Dermis microvascular lymphatic vessel endothelial cell (primary cell): ENCODE measurements at places on chromosomes 13 and 19. TPM values are rescaled to one million over a fixed set of nuclear protein-coding genes. Genes with fewer than 3 reads are reported as not detected.

MISP3 gene
- total RNA-seq, result 0.13 TPM in 2 replicates

VSTM1 gene
- not detected in 2 replicates for total RNA-seq

ITGBL1 gene
- total RNA-seq, result 9.8 and 14.2 TPM in 2 replicates

NFILZ gene
- total RNA-seq, result not detected in 2 replicates

CLIP3 gene
- 1.3 and 6.1 TPM in 2 replicates for total RNA-seq

C19orf85 gene
- not detected in 2 replicates for total RNA-seq

HSD17B14 gene
- total RNA-seq, result 2.8 and 4.2 TPM in 2 replicates

ZNF284 gene
- 2.2 and 2.4 TPM in 2 replicates for total RNA-seq

- no peak for DNase-seq
Measured at GRCh38 chr19:12786141-12786870, 5.0 kb upstream of the JUNB start.

GRCh38 chr19:5138606-5139582 is 170.0 kb downstream of the KDM4B start:
- no peak for DNase-seq

- DNase-seq, result no peak
Measured at GRCh38 chr13:30577401-30577852, 40.3 kb upstream of the USPL1 start.

- peak; percentile 5 for DNase-seq
Measured at GRCh38 chr13:79481685-79482052, 714 bp downstream of the NDFIP2 start.

GRCh38 chr19:34323433-34324204 is 41.4 kb upstream of the GPI start:
- DNase-seq, result no peak

GRCh38 chr13:77692746-77693448 is 4.6 kb upstream of the SLAIN1 start:
- DNase-seq, result no peak

DNA sequence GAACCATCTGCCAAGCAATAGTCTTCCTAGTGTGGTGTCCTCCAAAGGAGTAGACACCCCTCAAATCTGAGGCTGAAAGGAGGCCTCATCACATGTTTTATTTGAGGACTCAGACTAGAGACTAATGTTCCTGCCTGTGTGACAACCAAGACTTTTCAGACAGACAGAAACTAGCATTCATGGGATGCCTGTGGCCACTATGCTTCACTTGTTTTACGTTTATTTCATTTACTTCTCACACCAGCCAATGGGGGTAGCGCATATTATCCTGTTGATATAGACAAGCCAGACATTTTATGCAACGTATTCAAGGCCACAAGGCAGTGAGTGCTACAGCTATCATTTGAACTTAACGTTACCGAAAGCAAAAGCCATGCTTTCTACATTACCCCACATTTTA is 391.7 kb upstream of the HTR2A start:
- DNase-seq, result no peak

GRCh38 chr13:51806566-51806965 is 2.6 kb upstream of the DHRS12 start:
- peak; percentile 58 for DNase-seq

DNA sequence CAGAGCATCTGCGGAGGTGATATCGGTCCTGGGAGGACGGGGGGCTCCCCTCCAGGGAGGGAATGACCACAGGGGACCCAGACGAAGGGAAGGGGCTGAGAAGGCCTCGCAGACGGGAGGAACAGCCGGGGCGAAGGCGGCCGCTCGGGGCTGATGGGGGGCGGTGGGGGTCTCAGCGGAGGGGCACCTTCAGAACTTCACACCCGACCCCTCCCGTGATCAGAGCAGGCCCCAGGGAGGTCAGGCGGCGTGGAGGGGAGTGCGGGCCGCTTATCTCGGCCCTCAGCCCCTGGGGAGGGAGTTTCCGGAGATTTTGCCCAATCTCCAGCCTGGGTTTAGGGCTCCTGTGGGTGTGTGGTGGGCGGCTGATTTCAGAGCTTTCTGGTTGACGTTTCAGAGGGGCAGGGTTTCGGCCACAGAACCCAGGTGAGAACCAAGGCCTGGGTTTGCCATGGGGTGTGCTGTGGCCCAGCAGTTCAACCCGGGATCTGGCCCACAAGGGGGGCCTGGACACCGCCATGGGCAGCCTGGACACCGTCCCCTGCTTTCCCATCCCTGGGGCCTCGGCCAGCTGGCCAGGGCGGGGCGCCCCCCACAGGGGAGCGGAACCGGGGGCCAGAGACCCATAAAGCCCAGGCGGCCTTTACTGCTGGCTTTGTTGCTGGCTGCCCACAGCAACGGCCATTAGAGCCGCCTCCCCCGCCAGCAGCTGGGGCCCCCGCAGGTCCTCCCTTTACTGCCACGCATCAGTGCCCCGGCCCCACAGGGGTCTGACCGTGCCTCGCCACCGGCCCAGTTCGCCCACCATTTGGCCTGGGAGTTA is 29.0 kb downstream of the ARID3A start:
- no peak for DNase-seq

- no peak for DNase-seq
Measured at GRCh38 chr19:55119053-55119452, 1.6 kb upstream of the PPP1R12C start.

GRCh38 chr13:39506559-39507390 is 96.2 kb downstream of the LHFPL6 start:
- DNase-seq, result no peak

GRCh38 chr19:4473011-4473762 is 1.1 kb downstream of the HDGFL2 start:
- DNase-seq, result no peak

- no peak for DNase-seq
Measured at GRCh38 chr13:50712881-50713280, 130.6 kb downstream of the DLEU7 start.

GRCh38 chr19:1260749-1261537 is 8.2 kb upstream of the CIRBP start:
- DNase-seq, result peak; percentile 93

DNA sequence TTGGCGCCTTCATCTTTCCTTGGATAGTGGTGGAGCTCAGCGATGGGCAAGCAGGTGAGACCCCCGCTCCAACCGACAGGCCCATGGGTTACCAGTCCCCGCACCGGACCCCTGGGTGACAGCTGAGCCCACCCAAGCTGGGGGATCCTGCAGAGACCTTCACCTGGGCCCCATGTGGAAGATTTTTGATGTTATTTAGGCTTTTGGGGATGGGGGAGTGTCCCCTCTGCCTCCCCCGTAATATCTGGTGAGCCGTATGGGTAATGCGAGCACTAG is 4.9 kb upstream of the LILRA5 start:
- no peak for DNase-seq

DNA sequence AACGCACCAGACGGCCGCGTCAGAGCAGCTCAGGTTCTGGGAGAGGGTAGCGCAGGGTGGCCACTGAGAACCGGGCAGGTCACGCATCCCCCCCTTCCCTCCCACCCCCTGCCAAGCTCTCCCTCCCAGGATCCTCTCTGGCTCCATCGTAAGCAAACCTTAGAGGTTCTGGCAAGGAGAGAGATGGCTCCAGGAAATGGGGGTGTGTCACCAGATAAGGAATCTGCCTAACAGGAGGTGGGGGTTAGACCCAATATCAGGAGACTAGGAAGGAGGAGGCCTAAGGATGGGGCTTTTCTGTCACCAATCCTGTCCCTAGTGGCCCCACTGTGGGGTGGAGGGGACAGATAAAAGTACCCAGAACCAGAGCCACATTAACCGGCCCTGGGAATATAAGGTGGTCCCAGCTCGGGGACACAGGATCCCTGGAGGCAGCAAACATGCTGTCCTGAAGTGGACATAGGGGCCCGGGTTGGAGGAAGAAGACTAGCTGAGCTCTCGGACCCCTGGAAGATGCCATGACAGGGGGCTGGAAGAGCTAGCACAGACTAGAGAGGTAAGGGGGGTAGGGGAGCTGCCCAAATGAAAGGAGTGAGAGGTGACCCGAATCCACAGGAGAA is 1.9 kb downstream of the PPP1R12C start:
- no peak for DNase-seq

GRCh38 chr19:8335343-8336071 is 7.6 kb downstream of the KANK3 start:
- no peak for DNase-seq
